ENCODE measurements at places on chromosomes 6 and 20.
A peak's percentile ranks its signal among the peaks of the same experiment; 100 is the strongest.

DNA sequence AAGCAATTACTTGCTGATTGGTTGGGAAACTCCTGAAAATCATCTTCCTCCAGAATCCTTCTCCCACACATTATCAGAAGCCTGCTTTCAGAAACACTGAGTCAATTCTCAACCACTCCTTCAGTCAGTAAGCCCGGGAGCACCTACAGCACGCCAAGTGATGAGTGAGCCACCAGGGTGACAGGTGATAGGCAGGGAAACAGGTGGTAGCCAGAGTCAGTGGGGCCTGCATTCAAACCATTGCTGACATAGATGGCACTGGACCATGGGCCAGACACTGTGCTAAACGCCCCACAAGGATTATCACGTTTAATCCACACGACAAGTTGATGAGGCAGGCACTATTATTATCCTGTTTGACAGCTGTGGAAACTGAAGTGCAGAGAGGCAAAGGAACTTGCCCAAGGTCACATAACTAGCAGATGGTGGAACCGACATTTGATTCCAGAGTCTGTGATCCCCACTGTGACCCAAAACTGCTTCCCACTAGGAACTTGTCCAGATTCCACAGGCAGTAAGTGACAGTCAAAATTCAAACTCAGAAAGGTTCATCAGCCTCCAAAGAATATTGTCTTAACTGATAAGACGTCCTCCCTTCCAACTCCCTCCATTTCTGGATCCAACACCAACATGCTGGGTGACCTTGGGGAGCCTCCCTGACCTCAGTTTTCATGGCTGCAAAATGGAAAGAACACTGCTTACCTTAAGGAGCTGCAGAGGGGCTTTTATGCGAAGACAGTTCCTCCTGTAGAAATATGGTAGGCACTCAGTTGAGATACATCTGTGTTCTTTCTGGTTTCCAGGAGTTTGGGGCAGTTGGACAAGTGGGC, 23.9 kb upstream of the TOP1 start:
- no peak for DNase-seq

DNA sequence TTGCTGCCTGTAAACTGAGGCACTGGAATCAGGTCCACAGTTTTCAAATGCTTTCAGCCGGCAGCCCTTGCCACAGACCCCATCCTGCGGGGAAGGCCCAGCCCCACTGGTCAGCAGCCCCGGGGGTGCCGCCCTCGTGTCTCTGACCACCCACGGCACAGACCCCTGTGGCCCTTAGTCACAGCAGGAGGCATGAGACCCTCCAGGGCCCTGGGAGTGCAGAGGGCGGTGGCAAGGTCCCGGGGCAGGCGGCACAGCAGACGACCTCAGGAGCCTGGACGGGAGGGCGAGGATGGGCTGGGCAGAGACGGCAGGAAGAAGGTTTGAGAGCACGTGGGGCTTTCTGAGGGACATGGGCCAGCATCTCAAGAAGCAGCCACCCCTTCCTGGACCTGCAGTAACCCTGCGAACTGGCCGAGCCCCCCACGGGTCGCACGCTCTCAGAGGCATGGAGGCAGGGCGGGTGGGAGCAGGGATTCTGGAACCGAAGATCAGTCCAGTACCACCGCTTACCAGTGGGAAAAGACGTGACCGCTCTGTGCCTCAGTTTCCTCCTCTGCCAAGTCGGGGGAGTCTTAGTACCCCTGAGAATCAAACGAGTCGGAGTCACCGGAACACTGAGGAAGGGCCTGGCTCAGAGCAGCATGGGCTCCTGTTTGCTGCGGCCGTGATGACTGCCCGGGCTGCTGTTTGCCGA, 140.7 kb downstream of the TAF4 start:
- DNase-seq, result no peak

- no peak for DNase-seq
These were observed 97.4 kb downstream of the RIN2 start for GRCh38 chr20:19855416-19855815.

DNA sequence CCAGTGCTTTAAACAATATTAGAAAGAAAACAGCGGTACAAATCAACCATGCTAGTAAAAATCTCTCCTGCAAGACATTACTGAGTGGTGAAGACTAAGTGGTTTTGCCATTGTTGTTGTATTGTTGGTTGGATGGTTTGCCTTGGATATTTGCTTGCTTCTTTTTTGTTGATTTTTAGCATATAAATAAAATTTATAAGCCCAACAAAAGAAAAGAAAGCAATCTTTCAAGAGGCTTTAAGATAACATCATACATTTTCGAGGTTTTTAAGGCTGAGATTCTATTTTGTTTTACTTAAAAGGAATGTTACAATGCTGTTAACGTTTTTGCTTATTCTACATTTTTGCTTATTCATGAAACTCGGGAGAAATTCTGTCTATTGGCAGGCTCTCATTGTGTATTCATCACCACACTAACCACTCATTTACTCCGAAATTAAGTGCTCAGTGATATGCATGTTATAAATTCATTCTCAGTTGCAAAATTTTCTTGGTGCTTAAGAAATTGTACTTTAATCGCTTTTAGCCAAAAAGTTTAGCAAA, 139.1 kb downstream of the LAMA2 start:
- no peak for DNase-seq

- no peak for DNase-seq
These were observed 77.6 kb downstream of the RIN2 start for GRCh38 chr20:19835533-19836222.

DNA sequence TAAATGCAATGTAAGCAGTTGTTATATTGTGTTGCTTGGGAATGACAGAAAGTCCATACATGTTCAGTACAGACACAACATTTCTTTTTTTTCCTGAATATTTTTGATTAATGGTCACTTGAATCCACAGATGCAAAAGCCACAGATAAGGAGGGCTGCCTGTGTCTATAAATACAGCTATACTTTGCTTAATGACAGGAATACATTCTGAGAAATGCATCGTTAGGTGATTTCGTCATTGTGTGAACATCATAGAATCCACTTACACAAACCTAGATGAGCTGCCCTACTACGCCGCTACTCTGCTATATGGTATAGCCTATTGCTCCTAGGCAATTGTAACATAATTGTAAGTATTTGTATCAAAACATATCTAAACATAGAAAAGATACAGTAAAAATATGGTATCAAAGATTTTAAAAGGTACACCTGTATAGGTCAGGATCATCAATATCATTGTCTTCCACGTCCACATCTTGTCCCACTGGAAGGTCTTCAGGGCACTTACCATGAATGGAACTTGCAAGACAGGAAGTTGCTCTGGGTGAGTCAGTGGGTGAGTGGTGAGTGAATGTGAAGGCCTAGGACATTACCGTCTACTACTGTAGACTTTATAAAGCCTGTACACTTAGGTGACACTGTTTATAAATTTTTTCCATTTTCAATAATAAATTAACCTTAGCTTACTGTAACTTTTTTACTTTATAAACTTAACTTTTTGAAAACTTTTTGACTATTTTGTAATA, 27.9 kb upstream of the POPDC3 start:
- no peak for DNase-seq

GRCh38 chr6:163179061-163179460, 235.5 kb upstream of the QKI start:
- DNase-seq, result no peak

DNA sequence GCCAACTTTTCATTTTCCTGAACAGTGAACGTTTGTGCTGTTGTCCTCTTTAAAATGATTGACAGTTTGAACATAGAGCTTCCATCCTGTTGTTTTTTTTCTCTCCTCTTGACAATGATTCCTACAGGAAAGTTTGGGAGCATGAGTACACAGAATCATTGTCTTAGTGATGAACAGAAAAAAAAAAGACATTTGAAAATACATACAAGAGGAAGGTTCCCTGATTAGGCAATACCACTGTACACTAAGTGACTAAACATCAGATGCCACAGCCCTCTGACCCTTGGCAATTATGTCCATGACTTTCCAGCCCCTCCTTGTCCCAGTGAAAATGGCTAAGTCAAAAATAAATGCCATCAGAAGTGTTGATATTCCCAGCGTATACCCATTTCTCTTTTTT, 71.5 kb downstream of the RTN4IP1 start:
- no peak for DNase-seq

- DNase-seq, result no peak
These were observed 1.9 kb downstream of the MKKS start for GRCh38 chr20:10432079-10432478.

- no peak for DNase-seq
These were observed 132.7 kb downstream of the SNX5 start for GRCh38 chr20:17835934-17836300.

GRCh38 chr6:102717737-102718456, 1324.4 kb downstream of the GRIK2 start:
- DNase-seq, result no peak

DNA sequence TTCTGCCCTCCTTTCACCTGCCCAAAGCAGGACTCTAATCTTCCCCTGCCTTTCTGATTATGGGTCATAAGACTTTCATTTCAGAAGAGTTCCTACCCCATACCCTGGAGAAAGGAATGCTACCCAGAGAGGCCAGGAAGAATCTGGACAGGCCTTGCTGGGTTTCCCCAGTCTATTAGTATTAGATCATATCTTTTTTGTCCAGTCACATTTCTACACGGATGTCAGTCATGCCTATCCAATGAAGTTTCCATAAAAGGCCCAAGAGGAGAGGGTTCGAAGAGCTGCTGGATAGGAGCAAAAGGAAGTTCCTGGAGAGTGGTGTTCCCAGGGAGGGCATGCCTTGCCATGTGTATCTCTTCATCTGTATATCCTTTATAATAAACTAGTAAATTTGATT, 3.2 kb downstream of the POLH start:
- DNase-seq, result no peak

DNA sequence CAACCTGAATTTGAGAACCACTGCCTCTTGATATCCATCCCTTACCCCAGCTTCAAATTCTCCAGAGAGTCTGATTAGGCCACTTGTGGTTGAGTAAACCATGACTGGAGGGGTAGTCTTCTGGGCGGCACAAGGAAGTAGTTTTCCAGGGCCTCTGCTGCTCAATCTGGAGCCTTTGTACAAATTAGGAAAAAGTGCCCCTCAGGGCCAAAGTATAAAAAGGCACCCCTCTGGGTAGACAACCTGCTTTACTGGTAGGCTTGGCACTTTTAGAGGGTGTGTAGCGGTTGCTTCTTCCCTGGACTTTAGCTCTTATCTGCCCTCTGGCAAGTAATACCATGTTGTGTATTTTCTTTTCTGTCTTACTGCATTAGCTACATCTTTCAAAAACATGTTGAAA, 32.9 kb upstream of the RPL7L1 start:
- no peak for DNase-seq

- DNase-seq, result peak; percentile 83
These were observed 38.8 kb downstream of the ERMARD start for GRCh38 chr6:169789944-169790927.

GRCh38 chr20:46545077-46545826, 5.2 kb downstream of the OCSTAMP start:
- no peak for DNase-seq

DNA sequence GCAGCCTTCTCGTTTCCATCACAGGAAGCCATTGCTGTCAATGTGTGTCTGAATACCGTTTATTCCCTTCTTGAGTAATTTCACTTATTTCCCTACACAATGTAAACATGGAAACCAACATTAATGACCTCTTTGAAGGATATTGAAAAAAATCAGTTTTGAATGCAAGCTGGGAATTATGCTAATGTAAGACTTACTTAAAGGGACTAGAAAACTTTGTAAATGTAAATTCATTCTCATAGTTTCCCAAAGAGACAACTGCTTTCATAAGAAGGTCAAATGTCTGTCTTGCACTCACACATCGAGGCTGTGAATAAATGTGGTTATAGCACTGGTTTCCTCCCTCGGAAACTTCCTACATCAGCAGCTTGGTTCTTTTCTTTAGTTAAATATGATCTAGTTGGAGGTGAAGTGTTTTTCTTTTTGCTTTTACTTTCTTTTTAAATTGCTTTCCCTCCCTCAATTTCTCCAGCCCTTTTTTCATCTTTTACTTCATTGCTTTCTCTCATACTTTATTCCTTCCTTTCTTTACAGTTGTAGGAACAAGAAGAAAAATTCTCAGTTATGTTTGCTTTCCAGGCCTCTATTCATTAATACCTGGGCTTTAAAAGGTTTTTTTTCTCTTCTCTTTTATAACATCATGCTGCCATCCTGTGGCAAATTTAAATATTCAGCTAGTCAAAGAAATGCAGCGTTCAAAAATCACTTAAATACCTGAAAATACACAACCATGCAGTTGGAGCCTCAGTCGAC, 108.3 kb downstream of the TNFAIP3 start:
- no peak for DNase-seq

DNA sequence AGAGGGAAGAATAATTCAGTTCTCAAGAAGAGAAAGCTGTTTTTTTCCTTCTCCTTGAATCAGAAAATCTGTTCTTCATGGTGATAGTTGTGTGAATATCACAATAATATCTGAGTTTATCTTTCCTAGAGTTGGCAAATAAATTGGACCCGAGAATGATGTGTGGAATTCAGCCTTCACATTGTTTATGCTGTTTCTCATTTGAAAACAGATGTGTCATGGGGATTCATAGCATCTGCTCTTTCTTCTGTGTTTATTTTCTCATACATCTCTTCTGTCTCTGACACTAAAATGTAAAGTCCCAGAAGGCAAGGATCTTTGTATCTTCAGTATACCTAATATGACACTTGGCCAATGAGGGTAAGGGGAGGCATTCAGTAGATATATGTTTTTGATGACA, 103.6 kb upstream of the SGK1 start:
- no peak for DNase-seq

DNA sequence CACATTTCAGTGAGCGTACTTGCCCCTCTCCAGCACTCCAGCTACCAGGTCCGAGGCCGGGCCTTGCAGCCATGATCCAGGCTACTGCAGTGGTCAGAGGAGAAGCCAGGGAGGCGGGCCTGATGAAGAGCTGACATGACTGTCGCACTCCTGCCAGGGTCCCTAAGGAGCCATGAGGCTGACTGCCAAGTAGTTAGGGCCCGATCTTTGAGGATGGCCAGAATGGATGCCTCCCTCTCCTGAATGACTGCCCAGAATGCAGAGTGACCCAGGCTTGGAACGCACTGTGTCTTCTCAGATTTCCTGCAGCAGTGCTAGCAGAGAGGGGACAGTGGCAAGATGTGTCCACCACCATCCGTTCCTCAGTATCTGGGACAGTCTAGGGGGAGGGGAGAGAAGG, 24.7 kb upstream of the LRFN2 start:
- no peak for DNase-seq

GRCh38 chr6:134171517-134171916, 119.1 kb upstream of the SLC2A12 start:
- no peak for DNase-seq

DNA sequence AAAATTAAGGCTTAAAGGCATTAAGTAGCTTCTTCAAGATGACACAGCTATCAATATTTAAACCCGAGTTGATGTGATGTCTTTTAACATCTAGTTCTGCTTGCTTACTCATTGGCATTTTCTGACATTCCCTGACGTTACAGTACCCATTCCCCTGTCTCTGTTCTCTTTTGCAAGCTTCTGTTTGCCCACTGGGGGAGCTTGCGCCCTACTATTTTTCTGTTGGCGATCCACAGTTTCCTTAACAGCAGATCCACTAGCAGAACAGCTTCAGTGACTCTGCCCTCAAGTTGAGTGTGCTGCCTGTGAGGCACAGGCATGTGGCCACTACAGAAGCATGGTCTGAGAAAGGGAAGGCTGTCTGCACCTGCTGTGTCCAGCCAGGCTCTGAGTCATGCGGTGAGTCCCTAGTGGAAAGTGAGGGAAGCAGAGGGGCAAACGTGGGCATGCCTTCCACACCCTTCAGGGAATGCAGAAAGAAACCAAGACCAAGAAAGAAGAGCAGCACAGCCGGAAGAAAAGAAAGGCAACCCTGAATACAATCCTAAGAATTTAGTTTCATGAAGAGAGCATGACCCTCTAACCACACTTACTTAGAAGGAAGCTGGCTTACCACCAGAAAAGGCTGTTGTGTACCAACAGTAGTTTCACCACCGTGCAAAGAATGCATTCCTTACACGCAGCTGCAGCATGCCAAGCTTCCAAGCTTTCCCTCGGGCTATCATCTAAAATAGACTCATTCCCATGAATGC, 97.7 kb upstream of the VGLL2 start:
- no peak for DNase-seq
